HS-5 (cell line): ENCODE measurements at places on chromosomes 5 and 9.

DNA sequence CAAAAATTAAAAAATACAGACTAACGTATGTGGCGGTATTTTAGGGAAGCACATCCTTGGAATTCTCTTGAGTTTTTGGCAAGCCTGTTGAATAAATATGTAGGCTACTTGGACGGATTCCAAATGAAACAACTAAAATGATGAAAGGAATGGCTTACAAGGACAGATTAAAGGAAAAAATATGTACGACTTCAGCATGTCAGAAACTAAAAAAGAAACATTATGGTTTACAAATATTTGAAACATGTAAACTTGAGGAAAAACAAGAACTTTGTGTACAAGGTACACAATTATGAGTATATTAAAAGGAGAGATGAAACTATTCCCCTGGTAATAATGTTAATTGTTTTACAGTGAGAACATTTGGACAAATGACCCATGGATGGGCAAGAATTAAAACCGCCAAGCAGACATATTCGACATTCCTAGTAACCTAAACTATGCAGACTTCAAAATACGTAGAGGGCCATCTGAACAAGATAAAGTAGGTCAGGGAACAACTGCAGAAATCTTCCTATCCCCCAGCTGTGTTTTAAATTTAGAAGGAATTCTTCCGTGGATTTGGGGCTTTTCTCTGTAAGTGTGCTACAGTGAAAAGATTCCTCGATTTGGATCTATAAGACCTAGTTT lies 12.5 kb downstream of the EDIL3 start:
- DNase-seq, result no peak

GRCh38 chr5:127871503-127872153 lies 168.4 kb downstream of the CCDC192 start:
- no peak for DNase-seq

GRCh38 chr5:126947146-126948010 lies 83.0 kb downstream of the MARCHF3 start:
- DNase-seq, result no peak

- DNase-seq, result peak; percentile 16
Observed at GRCh38 chr9:811106-811531, 30.4 kb upstream of the DMRT1 start.

DNA sequence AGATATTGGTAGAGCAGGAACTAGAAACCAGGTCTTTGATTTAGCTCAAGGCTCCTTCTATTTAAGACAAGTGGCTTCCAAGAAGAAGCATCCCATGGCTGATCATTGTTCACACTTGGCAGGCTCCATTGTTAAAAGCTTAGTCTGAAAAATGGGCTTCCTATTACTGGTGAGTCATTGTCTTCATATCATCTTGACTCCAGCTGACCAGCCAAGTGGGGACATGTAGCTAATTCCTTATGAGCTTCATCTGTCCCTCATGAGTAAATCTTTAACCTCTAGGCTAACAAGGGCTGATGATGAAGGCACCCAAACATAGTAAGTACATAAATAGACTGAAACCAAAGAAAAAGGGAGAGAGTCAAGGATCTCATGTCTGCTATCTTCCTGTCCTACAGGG lies 530.3 kb upstream of the KLF4 start:
- DNase-seq, result no peak

- DNase-seq, result no peak
Observed at GRCh38 chr5:151742870-151743294, 15.5 kb downstream of the ATOX1 start.

- DNase-seq, result no peak
Observed at GRCh38 chr5:137342764-137343163, 156.4 kb downstream of the SPOCK1 start.

DNA sequence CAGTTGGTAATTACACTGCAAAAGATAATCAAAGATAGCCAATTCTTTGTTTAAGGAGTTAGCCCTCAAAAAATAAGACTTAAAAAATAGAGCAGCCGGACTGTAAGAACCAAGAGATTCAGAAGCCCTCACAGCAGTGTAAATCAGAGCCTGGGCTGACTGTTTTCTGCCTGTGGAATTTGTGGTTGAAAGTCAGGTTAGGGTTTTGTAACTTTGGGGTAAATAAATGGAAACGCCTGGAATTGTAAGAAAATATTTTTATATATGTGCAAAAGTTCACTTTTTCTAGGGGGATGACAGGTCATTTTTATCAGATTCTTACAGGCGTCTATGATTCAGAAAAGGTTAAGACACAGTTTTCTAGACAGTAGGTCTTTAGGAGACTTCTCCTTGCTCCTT lies 35.6 kb downstream of the KLHL3 start:
- no peak for DNase-seq

- no peak for DNase-seq
Observed at GRCh38 chr5:6729386-6730310, 16.4 kb downstream of the TENT4A start.

DNA sequence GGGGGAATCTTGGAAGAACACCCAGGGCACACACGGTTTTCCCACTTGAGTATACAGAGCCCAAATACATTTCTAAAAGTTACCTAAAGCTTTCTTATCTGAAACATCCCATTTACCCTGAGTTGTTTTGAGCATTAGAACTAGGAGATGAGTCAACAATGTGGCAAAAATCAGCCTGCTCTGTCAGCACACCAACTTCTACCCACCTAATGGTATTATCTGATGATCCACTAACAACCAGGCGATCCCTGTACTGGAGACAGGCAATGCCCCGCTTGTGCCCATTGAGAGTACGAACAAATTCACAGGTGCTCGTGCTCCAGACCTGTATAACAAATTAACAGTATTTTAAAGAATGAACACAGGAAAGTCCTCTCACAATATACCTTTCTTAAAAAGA lies 87.0 kb downstream of the SMIM23 start:
- no peak for DNase-seq

GRCh38 chr9:109863961-109864360 lies 84.0 kb downstream of the PALM2AKAP2 start:
- no peak for DNase-seq

GRCh38 chr5:59536875-59537274 lies 356.7 kb downstream of the PDE4D start:
- DNase-seq, result no peak

DNA sequence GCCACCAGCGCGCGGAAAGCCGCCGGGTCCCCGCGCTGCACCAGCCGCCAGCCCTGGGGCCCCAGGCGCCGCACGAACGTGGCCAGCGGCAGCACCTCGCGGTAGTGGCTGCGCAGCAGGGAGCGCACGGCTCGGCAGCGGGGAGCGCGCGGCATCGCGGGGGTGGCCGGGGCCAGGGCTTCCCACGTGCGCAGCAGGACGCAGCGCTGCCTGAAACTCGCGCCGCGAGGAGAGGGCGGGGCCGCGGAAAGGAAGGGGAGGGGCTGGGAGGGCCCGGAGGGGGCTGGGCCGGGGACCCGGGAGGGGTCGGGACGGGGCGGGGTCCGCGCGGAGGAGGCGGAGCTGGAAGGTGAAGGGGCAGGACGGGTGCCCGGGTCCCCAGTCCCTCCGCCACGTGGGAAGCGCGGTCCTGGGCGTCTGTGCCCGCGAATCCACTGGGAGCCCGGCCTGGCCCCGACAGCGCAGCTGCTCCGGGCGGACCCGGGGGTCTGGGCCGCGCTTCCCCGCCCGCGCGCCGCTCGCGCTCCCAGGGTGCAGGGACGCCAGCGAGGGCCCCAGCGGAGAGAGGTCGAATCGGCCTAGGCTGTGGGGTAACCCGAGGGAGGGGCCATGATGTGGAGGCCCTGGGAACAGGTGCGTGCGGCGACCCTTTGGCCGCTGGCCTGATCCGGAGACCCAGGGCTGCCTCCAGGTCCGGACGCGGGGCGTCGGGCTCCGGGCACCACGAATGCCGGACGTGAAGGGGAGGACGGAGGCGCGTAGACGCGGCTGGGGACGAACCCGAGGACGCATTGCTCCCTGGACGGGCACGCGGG lies at the start of gene TERT:
TSS of gene TERT (minus strand) at position 234 of the 815 bp plus-strand sequence. CDS start at position 155, 79 bp downstream.
- DNase-seq, result no peak

DNA sequence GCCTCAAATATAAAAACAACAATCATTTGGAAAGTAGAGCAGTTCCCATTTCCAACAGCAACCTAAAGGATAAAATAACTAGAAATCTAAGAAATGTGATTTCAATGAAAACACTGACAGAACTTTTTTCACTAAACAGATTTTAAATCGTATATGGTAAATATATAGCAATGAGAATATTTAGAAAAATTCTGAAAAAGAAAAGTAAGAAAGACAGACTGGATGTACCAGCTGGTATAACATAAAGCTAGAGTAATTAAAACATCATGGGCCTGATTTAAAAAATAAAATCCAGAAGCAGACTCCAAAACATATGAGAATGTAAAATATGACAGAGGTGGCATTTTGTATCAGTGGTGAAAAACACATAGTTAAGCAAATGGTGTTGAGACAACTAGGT lies 308.9 kb downstream of the MLLT3 start:
- no peak for DNase-seq

DNA sequence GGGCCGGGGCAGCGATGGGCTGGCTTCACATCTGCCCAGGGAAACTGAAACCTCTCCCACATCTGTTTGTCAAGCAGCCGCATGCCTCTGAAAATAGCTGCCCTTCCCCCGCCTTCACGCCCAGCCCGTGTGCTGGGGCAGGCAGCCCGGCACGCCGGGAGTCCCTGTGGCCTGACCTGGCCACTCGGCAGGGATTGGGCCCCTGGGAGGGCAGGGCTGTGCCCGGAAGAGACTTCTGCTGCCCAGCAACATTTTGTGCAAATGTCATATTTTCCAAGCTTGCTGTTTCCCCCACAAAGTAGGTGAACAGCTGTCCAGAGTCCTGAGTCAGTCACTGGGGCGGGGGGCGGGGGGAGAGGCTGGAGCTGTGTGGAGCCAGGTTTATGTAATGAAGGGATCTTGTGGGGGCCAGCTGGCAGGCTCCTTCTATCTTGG lies 8.2 kb downstream of the COL27A1 start:
- DNase-seq, result no peak

GRCh38 chr9:81461196-81461595 lies 228.2 kb downstream of the TLE1 start:
- DNase-seq, result no peak

DNA sequence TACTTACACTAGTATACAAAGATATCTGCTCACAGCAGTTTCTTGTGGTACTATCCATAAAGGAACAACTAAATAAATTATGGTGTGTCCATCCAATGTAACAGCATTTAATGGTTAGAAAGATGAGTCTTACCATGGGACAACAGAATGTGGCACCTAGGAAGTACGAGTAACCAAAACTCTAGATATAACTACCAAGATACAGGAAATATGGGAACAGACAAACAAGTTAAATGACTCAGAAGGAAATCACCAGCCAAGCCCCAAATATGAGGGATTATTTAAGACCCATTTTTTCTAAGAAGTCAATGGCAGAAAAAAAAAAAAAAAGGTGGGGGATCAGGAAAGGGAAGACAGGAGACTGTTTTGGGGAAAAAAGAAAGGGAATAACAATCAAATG lies 294.8 kb downstream of the PRELID2 start:
- DNase-seq, result no peak

DNA sequence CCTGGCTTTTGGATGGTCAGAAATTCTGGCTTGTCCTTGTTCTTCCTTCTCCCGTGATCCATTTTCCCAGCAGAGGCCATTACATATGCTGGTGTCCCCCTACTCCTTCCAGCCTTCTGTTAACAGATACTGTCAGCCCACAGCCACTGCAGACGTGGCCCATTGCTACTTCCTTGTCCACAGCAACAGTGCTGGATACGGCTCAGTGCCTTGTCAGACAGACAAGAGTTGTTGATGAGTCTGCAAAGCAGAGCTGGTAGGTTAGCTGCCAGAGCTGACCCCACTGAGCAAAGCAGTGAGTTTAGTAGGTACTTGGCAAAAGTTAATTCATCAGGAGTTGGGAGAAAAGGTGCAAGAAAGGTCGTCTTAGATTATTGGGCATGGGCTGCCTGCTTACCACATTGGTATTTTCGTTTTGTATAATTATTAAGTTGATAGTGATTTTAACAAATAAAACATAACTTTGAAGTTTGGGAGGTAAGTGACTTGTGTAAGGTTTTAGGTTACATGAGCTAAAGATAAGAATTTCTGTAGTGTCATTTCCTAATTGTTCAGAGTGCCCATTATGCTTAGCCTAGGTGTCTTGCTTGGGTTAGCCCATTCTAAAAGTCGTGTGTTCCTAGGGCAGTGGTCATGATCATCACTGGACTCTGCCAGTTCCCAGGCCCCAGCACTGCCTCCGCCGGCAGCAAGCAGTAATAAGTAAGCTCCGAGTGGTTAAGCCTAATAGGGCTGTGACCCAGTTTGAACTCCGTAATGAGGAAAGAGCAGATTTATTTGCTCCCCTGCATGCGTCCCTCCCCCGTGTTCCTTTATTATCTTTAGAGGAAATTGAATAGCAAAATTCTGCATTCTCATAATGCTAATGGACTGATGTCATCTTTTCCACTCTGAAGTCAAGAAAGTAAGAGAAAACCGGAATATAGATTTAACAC lies 292.0 kb downstream of the FANCC start:
- DNase-seq, result peak; percentile 38

GRCh38 chr9:135340143-135340655 lies 139.4 kb upstream of the PPP1R26 start:
- DNase-seq, result no peak

DNA sequence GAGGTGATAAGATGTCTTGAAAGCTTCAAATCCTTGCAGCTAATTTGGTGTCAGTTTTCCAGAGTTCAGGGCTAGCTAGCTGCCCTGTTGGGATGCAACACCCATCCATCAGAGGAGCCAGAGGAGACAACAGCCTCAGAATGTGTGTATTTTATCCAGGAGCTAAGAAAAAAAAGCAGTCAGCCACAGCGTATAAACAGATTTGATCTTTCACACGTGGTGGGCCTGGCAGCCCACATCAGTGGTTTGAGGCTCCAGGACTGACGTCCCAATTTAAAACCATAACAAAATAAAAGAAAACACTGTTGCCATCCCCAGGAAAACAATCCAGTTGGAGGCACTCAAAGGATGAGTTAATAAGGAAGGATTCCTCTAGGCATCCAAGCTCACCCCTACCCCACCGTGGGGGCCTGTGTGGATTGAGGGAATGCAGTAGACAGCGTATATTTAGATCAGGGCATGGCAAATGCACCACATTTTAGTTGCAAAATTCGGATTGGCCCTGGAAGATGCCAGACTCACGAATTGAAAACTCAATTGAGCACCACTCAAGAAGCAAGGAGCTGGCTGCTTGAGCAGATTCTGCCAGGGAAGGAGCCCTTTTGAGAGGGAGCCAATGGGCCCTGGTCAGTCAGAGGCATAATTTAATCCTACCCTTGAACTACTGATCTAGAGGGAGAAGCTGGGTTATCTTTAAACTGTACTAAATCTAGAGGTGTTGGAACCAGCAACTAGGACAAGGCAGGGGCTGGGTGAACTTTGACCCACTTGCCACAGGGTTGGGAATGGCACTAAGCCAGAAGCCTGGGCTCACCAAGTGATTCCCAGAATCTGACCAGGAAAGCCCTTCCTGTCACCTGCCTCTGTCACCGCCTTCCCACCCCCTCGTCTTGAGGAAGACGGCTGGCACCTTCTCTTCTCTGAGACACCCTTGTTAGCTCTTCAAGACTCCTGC lies 17.5 kb downstream of the ADRA1B start:
- no peak for DNase-seq

DNA sequence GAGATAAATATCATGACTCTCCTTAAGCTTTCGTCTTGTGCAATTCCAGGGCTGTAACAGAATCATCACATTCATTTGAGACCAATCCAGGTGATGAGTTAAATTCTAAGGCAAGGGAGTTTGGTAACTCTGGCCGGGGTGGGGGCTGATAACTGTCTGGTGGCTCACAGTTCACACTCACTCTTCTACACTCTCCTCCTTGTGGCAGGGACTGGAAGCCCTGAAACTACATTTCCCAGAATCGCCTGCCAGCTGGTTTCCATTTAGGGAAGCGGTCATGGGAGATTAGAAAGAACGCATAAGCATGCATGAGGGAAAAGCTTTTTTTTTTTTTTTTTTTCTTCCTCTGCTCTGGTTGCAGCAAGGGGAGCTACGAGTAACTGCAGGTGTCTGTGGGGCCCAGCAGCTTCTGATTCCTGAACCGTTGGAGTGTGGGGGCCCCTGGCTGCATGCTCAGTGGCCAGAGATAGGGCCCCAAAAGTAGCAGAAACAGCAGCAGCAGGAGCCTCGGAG lies 154.8 kb upstream of the TBC1D2 start:
- no peak for DNase-seq
